ENCODE measurements at places on chromosomes 3 and 15. TPM values are rescaled to one million over a fixed set of nuclear protein-coding genes. Genes with fewer than 3 reads are reported as not detected.
A peak's percentile ranks its signal among the peaks of the same experiment; 100 is the strongest.

GRCh38 chr3:13338996-13339395 lies 81.1 kb downstream of the NUP210 start:
- H3K4me3 ChIP-seq = no peak overlapping the region
- peak overlapping the region; percentile 18 for H3K27ac ChIP-seq
- H3K4me1 ChIP-seq = peaks cover 2% of the 10 kb centered on the region
- H3K27me3 ChIP-seq = no peaks in the 10 kb centered on the region
- DNase-seq = no peak

DNA sequence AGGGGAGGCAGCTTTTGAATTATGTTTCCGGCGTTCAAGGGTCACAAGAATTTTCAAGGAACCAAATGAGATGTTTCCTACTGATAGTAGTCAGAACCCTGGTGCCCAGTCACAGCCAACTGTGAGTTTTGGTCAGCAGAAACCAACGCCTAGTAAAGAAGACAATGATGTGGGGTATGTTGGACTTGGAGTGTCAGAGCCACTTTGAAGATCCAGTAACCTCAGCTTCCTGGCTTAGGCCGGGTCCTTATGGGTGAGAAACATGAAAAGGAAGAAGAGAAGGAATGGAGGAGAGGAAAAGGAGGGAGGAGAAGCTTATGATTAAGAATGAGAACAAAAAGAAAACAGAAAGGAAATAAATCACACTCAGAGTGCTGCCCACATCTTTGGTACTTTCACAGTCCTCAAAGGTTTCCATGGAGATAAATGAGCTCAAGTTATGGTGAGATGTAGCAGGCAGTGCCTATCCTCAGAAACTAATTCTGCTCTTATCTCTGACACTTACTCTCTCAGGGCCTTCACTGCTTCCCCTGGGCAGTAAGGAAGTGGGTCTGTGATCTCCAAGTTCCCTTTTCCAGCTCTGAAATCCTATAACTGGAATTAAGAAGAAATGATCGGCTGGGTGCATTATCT lies 2.0 kb upstream of the MCF2L2 start:
- H3K36me3 ChIP-seq = no peaks in the 10 kb centered on the region
- H3K4me3 ChIP-seq = peak overlapping the region; percentile 38
- no peaks in the 10 kb centered on the region for H3K27me3 ChIP-seq
- H3K4me1 ChIP-seq = peaks cover 32% of the 10 kb centered on the region

GRCh38 chr3:23698652-23699313 lies 107.0 kb upstream of the UBE2E1 start:
- H3K27me3 ChIP-seq = peaks cover 2% of the 10 kb centered on the region
- no peak overlapping the region for H3K4me3 ChIP-seq
- DNase-seq = no peak
- H3K36me3 ChIP-seq = no peaks in the 10 kb centered on the region
- no peak overlapping the region for H3K27ac ChIP-seq
- H3K4me1 ChIP-seq = no peaks in the 10 kb centered on the region

DNA sequence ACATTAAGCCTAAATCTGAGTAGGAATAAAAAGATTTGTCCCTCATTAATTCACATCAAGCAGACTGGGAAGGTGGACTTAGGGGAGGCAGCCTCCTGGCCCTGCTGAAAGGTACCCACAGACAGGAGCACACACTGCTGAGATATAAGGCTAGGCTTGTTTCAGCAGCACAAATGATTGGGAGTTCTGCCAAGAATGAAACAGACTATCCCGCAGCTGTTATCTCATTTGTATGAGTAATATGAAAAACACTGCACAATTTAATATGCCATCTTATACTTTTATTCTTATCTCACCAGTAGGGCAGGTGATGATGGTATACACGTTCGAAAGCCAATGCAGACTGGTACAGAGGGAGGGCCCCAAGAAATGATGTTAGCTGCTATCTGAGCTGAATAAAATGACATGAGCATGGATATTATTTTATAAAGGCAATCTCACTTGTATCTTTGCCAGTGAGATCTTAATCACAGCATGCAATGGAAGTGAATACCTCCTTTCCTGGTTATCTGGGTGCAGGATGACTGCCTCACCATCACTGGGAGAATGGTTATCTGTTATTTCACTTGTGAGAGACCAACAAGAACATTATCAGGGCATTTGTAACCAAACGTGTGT lies 258.7 kb upstream of the PPP2R3A start:
- no peaks in the 10 kb centered on the region for H3K36me3 ChIP-seq
- H3K27me3 ChIP-seq = no peaks in the 10 kb centered on the region
- no peaks in the 10 kb centered on the region for H3K4me1 ChIP-seq

DNA sequence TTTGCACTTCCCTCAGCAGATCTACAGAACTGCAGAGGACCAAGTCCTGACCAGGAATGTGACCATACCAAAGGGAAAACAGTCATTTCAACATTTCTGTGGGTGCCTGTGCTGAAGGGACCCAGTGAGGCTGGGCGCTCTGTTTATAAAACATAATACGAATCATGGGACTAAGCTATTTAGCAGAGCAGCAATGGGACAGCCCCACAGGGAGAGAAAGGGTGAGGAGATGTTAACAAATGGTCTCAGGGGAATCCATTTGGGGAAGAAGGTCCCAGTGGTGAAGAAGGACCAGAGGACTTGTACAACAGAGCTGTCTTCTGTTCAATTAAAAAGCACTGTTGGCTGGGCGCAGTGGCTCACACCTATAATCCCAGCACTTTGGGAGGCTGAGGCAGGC lies 1025.4 kb downstream of the FHIT start:
- no peak overlapping the region for H3K4me3 ChIP-seq
- H3K36me3 ChIP-seq = no peaks in the 10 kb centered on the region
- DNase-seq = no peak
- no peaks in the 10 kb centered on the region for H3K27me3 ChIP-seq
- H3K4me1 ChIP-seq = peaks cover 6% of the 10 kb centered on the region
- H3K27ac ChIP-seq = no peak overlapping the region

DNA sequence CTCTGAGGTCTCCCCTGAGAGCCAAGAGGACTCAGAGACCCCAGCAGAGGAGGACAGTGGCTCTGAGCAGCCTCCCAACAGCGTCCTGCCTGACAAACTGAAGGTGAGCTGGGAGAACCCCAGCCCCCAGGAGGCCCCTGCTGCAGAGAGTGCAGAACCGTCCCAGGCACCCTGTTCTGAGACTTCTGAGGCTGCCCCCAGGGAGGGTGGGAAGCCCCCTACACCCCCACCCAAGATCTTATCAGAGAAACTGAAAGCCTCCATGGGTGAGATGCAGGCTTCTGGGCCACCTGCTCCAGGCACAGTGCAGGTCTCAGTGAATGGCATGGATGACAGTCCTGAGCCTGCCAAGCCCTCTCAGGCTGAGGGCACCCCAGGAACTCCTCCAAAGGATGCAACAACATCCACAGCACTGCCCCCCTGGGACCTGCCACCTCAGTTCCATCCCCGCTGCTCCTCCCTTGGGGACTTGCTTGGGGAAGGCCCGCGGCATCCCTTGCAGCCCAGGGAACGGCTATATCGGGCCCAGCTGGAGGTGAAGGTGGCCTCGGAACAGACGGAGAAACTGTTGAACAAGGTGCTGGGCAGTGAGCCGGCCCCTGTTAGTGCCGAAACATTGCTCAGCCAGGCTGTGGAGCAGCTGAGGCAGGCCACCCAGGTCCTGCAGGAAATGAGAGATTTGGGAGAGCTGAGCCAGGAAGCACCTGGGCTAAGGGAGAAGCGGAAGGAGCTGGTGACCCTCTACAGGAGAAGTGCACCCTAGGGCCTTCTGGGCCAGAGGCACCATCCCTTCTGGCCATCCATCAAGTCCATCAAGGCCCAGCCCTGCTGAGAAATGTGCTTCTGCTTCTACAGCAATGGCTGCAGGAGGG lies 23.6 kb downstream of the PLEKHO2 start:
- no peaks in the 10 kb centered on the region for H3K27me3 ChIP-seq
- no peak overlapping the region for H3K27ac ChIP-seq
- H3K4me1 ChIP-seq = peaks cover 3% of the 10 kb centered on the region

DNA sequence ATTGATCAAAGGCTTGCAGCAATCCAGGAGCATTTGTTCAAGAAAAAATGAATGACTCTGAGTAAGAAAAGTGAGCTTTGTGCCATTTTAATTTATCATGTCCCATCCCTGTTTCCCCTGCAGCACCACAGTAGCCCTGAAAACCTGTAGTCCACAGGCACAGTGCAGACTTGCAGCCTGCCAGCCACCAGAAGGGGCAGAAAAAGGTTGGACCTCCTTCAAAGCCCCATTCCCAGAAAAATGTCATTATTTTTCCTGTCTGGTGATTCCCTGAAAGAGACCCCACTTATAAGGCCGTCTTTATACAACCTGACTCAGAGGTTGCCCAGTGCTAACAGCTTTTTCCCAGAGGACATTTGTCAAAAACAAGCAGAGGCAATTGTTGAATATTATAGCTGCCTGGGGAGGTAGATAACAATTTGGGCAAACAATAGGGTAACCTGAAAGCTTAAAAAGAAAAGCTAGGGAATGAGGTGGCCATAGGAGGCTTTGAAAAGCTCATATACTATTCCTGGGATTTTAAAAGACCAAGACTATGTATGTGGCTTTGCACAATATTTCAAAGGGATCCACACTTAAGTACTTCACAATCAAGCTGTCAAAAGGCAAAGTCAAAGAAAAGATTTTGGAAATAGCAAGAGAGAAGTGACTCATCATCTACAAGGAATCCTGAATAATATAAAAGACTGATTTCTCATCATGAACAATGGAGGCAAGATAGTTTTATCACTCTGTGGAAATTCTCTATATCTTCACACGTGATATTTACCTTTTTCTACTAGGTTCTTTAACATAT lies 136.8 kb upstream of the PLXNA1 start:
- H3K4me1 ChIP-seq = no peaks in the 10 kb centered on the region
- H3K4me3 ChIP-seq = no peak overlapping the region
- no peaks in the 10 kb centered on the region for H3K27me3 ChIP-seq
- H3K27ac ChIP-seq = no peak overlapping the region

DNA sequence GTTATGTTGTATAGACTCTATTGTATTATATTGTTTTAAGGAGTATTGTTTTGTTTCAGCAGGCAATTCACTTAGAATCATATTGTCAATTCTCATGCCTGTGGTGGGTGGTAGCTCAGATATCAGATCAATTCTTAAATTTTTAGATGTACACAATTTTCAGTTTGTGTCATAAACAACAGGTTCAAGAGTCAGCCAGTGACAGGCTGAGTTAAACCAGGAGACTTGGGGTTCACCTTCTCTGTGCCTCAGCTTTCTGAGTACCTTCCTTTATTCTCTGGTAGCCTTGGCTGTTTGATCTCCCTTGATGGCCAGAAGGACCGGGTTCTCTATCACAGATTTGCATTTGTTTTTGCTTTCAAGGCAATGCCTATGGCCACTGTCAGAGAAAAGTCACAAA lies 199.9 kb upstream of the KCNMB2 start:
- peaks cover 2% of the 10 kb centered on the region for H3K27me3 ChIP-seq
- no peak for DNase-seq
- no peak overlapping the region for H3K4me3 ChIP-seq
- H3K4me1 ChIP-seq = no peaks in the 10 kb centered on the region
- no peak overlapping the region for H3K27ac ChIP-seq

DNA sequence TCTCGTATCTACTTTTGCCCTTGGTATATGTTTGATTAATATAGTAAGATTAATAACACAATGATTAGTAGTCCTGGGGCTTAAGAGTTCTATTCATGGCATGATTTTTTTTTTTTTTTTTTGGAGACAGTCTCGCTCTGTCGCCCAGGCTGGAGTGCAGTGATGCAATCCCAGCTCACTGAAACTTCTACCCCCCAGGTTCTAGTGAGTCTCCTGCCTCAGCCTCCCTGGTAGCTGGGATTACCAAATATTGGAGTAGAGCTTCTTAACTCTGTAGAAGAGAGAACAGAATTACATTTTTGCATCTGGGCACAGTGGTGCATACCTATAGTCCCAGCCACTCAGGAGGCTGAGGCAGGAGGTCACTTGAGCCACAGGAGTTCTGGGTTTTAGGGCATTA lies 58.9 kb downstream of the RAB7A start:
- no peaks in the 10 kb centered on the region for H3K27me3 ChIP-seq
- no peak for DNase-seq
- no peak overlapping the region for H3K4me3 ChIP-seq
- peaks cover 92% of the 10 kb centered on the region for H3K4me1 ChIP-seq
- H3K27ac ChIP-seq = peak overlapping the region; percentile 7
- peaks cover 19% of the 10 kb centered on the region for H3K36me3 ChIP-seq

DNA sequence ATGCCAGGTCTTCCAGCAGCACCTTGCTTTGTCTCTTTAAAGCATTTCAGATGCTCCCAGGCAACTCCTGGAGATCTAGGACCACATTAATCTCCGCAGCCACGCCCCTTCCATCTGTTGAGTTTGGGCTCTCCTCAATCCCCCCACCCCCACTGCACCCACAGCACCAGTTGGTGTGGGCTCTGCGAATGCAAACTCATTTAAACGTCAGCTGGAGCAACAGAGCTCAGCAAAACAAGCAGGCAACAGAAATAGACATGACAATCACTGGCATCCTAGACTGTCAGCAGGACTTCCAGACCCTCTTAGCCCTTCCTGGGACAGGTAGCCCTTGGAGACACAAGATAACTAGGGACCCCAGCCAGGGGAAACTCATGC lies 106.9 kb downstream of the LSM3 start:
- no peak for DNase-seq
- H3K4me1 ChIP-seq = no peaks in the 10 kb centered on the region
- no peaks in the 10 kb centered on the region for H3K36me3 ChIP-seq
- no peaks in the 10 kb centered on the region for H3K27me3 ChIP-seq

- H3K4me1 ChIP-seq = peaks cover 11% of the 10 kb centered on the region
- no peak overlapping the region for H3K27ac ChIP-seq
- no peak overlapping the region for H3K4me3 ChIP-seq
- H3K36me3 ChIP-seq = no peaks in the 10 kb centered on the region
These were observed 13.0 kb upstream of the FBLN2 start for GRCh38 chr3:13535905-13536304.

DNA sequence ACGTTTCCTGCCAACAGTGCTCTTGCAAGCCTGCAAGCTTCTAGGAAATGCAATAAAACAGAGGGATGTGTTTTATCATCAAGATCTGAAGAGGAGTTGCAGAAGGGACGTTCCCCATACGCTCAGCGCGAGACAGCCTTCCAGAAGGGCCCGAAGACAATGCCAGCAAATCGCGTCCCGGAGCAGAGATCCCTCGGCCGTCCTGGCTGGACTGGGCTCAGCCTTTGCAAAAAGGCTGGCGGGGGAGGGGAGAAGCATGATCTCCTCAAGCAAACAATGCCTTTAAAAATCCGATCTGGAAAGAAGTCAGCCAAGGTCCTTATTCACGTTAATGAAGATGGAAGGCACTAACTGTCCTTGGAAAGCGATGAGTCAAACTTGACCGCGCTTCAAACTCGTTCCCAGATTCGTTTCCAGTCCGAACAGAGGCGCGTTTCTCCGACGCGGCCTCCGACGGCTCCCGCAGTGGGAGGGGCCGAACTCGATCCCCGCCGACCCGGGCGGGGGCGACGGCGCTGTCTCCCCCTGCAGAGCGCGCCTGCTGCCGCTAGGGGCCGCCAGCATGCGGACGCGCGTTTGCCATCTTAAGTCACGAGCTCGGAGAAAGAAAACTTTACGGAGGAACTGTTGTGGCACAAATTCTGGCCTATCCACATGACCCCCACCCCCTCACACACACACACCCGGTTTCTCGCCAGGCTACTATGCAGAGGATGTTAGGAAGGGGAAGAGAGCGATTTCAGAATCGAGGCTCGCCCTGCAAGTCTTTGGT lies 5.5 kb downstream of the BCL6 start:
- peak overlapping the region; percentile 98 for H3K27ac ChIP-seq
- no peaks in the 10 kb centered on the region for H3K27me3 ChIP-seq
- H3K4me3 ChIP-seq = peak overlapping the region; percentile 93
- peak; percentile 84 for DNase-seq

The RAP2B gene
- total RNA-seq = 14.4 TPM

The TUSC7 gene
- total RNA-seq = not detected

The RFTN1 gene
- 125 TPM for total RNA-seq

The PP2D1 gene
- total RNA-seq = not detected

The ADCY5 gene
- not detected for total RNA-seq

The PLOD2 gene
- 2.0 TPM for total RNA-seq

The C3orf22 gene
- total RNA-seq = not detected

The CILP gene
- total RNA-seq = not detected

The PARP16 gene
- total RNA-seq = 17.9 TPM

The C2CD4A gene
- total RNA-seq = 0.67 TPM

The A4GNT gene
- total RNA-seq = not detected

All from activated CD8-positive, alpha-beta T cell treated with anti-CD3 and anti-CD28 coated beads for 36 hours (primary cell).